Fibroblast of mammary gland (primary cell): ENCODE measurements at places on chromosomes 13 and 19.
A peak's percentile ranks its signal among the peaks of the same experiment; 100 is the strongest.

- DNase-seq: peak; percentile 38
These were observed 9.9 kb downstream of the ZNF665 start for GRCh38 chr19:53183146-53183764.

GRCh38 chr19:48975947-48976847 is 11.1 kb downstream of the FTL start:
- DNase-seq: peak; percentile 28

GRCh38 chr13:113470073-113470472 is 16.8 kb upstream of the ADPRHL1 start:
- no peak for DNase-seq

DNA sequence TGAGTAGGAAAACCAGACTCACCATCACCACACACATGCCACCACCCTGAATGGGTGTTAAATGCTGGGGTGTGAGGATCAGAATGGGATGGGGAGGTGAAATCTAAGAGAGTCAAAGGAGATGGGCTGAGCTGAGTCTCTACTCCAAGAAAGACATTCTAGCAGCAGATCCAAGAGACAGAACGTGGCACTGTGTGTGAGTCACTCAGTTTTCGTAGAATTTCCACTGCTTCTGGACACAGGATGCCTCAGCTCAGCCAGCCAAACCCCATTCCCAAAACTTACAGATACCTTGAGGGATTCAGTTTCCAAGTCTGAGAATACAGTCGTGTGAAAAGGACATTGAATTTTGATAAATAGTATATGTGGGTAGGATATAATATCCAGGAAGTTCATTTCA is 7.3 kb upstream of the CYP2A7 start:
- peak; percentile 1 for DNase-seq

GRCh38 chr19:1113030-1113985 is 9.5 kb downstream of the GPX4 start:
- DNase-seq: peak; percentile 93

GRCh38 chr19:33678796-33679585 is 57.2 kb downstream of the CHST8 start:
- no peak for DNase-seq

DNA sequence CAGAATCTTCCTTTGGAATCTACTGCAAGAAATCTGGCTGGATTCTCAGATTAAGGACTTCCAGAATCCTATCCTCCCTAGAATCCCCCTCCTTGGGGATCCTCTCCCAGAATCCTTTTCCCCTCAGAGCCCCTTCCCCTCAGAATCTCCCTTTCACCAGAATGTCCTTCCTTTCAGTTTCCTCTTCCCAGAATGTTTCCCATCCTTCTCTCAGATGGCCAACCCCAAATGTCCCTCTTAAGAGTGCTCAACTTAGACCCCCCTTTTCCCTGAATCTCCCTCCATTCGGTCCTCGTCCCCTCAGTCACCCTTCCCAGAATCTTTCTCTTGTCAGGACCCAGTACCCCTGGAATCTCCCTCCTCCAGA is 584 bp upstream of the RPS16 start:
- DNase-seq: no peak

DNA sequence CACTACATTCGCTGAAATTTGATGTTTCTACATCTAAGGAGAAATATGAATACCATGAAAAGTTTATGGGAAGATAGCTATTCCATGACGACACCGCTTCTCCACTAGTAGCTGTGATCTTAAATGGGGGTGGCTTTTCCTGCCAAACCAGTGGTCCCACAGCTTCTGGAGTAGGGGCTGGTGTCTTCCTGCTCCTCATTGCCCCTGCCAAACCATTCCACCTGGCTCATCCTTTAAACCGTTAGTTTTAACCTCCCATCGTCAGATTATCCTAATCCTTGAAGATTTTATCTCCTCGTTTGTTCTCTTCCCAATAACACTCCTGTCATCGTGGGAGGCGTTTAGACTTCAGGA is 568 bp upstream of the ZNF230 start:
- no peak for DNase-seq

GRCh38 chr19:13538601-13539253 is 32.4 kb upstream of the CACNA1A start:
- no peak for DNase-seq

GRCh38 chr19:38715555-38715954 is 28.7 kb downstream of the CAPN12 start:
- DNase-seq: no peak

DNA sequence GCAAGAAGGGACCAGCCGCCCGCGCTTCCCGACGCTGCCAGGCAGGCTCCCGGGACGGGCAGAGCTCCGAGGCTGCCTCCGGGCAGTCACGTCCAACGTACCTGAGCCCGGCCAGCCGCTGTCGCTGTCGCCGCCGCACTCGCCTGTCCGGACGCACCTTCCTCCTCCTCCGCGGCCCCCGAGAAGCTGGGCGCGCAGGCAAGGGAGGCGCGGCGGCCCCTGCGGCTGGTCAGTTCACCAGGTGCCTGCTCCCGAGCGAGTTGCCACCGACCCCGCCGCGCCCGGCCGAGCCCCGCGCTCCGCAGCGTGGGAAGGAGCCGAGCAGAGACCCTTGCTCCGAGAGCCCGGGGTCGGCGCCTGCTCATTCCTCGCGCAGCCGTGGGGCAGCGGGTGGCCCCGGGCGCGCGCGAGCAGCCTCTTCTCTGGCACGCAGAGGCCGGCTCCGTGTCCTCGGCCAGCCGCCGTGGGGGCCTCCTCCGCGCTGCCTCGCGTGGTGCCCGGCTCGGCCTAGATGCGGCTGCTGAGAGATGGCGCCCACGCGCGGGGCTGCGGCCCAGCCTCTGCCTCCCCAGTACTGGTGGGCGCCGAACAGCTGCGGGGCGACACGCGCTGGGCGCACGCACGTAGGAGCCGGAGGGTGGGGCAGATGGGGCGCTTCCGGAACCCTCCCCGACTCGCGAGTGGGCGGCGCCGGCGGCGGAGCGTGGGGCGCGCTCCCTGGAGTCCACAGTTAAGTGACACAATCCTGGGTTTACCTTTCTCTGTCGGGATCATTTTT is 419.4 kb downstream of the UQCRFS1 start:
- no peak for DNase-seq

DNA sequence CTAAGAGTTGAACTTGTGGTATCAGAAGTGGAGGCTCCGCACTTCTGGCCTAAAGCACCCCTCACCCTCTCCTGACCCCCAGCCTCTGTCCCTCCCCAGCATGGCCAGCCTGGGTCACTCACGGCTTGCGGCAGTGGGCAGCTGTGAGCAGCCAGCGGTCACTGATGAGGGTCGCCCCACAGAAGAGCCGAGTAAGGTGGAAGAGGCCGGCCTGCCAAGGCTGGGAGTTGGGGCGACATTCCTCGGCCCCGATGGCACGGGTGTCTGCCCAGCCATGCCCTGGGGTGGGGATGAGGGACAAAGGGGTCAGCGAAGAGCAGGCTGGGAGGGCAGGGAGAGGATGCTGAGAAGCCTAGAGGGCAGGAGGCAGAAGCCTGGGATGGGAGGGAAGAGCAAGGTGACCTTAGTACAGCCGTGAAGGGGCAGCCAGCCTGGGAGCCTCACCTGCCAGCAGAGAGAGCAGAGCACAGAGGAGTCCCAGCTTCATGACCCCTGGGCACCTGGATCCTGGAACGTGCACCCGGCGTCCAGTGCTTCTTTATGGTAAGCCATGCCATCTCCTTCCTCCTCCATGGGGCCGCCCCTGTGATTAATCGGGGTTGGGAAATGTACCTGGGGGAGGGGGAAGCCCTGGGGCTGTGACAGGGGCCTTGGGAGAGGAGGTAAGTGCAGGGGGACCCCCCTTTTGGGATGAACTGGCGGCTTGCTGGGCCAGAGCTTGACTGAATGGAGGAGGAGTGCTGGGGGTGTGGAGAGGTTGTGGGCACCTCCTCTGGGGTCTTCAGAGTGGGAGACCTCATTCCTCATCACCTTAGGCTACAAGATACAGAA is 7.9 kb upstream of the KLK8 start:
- no peak for DNase-seq

DNA sequence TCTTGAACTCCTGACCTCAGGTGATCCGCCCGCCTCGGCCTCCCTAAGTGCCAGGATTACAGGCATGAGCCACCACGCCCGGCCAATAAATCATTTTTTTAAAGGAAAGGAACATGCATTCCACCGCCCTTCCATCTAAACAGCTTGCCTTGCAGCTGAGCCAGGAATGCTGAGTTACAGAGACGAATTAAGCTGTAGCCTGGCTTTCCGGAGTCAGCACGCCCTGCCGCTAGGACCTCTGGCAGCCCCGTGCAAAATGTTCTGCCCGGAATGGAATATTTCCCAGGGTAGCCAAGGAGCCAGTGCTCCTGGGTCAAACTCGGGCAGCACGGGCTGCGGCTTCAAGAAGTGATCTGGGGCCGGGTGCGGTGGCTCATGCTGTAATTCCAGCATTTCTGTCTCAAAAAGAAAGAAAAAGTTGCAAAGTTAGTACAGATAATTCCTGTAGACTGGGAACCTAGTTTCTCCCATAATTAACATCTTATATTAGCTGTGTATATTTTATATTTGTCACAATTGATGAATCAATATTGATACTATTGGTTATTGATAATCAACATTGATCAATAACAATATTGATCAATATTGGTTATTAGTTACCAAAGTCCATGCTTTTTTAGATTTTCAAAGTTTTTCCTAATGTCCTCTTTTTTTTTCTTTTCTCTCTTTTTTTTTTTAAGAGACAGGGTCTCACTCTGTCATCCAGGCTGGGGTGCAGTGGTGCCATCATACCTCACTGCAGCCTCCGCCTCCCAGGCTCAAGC is 19.2 kb downstream of the ATCAY start:
- no peak for DNase-seq
